ENCODE measurements at places on chromosomes 4 and X.

GRCh38 chr4:173998471-173999144 lies 284.9 kb downstream of the FBXO8 start:
- DNase-seq = no peak

- DNase-seq = no peak
Observed at GRCh38 chr4:148229028-148229427, 213.2 kb downstream of the NR3C2 start.

DNA sequence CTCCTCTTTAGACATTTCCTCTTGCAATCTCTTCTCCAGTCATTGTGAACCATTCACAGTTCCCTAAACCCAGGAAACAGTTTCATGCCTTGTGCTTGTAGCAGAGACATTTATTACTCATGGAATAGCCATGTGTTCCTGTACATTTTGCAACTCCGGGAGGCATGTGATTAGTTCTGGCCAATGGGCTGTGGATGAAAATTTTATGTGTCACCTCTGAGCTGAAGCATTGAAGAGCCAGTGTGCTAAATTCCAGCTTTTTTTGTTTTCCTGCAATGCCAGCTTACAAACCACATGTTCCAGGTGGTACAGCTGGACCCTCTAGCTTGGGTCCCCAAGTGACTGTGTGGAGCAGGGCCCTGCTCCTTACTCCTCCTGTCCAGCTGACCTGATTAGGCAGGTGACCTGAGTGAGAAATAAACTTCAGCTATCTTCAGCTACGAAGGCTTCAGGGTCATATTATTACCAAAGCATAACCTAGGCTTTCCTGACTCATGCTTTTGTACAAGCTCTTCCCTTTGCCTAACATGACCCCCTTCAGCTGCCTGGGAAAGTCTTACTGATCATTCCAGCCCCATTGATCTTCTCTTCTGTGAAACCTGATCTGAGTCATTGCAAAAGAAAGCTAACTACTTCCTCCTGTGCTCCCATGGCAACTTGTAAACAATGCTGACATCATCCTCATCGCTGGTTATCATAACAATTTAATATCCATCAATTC lies 200.4 kb downstream of the PTTG2 start:
- peak; percentile 68 for DNase-seq

DNA sequence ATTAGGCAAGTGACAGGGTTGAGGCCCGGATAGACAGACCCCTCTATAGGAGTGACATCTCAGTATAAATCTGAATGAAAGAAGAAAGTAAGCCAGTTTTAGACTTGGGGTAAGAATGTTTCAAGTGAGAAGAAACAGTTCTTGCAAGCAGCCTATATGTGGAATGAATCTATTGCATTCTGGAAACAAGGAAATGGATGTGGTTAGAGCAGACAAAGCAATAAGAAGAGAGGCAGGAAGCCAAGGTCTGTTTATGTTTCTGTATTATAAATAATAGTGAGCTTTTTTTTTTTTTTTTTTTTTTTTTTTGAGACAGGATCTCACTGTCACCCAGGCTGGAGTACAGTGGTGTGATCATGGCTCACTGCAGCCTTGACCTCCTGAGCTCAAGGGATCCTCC lies 255.8 kb downstream of the UNC5C start:
- DNase-seq = no peak

GRCh38 chr4:5918331-5918985 lies 25.6 kb upstream of the CRMP1 start:
- DNase-seq = no peak

DNA sequence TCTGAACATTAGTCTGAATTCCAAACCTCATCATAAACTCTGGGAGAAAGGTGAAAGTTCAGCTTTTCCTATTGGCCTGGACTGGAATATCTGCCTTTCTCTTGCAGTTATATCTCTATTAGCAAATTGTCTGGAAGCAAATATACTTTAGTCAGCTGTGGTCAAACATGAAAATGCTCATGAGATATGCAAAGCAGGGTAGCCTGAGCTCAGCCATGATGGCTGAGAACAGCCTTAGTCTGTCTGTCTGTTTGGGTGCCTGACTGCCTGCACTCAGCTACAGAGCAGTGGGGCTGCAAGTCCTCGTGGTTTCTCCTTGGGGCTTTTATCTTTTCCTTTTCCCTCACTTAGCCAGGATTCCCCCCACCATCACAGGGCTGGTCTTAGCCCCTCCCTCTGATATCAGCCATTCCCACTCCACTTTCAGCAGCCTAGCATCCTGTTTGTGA lies 19.5 kb upstream of the PGRMC2 start:
- no peak for DNase-seq

DNA sequence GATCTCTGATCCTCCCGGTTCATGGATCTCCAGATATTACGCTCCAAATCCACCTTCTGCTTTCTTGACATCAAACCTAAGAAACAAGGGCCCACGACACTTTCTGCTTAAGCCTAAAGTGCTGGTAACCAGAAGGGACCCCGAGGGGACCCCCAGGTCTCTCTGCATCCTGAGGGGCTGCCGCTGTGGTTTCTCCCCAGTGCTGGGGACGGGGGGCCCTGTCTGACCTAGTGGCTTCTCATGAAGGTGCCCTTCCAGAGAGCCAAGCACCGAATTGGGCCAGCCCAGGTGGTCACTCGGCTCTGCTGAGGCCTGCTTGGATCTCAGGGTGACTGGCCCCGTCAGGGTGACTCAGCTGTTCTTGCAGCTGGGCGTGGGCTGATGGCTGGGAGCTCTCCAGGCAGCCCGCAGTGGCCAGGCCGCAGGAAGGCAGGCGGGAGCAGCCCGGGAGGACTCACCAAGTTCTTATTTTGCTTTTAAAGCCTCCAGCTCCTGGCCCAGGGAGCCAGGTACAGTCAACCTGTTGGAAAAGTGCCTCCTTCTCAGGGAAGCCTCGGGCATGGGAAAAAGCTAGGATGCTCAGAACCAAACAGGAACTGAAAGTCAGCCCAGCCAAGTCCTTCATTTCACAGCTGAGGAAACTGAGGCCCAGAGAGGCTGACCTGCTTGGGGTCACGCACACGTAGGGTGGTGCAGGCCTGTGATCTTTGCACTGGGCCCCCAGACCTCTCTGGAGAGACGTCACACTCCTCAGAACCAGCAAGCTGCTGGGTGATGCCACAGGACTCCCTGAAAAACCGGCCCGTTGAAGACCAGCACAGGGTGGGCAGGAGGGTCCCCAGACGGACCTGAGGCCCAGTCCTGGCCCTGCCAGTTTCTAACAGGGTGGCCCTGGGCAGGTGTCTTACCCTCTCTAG lies 16.7 kb downstream of the BLOC1S4 start:
- DNase-seq = peak; percentile 36

DNA sequence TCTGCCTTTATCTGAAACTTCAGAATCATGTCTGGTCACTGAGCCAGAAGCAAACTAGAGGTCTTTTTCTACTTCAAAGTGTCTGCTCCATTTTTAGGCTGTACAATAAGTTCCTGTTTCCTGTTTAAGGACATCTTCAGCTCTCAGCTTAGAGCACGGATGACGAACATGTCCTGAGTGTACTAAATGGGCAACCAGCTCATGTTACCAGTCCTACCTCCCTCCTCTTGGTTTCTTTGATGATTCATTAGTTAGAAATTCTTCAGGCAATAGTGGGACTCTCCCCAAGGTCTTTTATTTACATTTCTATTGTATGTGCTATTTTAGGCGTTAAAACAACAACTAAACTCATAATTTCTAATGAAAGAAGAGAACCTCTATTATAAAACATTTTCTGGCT lies 58.0 kb downstream of the ENPEP start:
- peak; percentile 65 for DNase-seq

Measured in HTR-8/SVneo (cell line).